ENCODE measurements at places on chromosomes 12 and 14.

GRCh38 chr14:72451054-72451972, 442.6 kb downstream of the DPF3 start:
- no peak for DNase-seq

DNA sequence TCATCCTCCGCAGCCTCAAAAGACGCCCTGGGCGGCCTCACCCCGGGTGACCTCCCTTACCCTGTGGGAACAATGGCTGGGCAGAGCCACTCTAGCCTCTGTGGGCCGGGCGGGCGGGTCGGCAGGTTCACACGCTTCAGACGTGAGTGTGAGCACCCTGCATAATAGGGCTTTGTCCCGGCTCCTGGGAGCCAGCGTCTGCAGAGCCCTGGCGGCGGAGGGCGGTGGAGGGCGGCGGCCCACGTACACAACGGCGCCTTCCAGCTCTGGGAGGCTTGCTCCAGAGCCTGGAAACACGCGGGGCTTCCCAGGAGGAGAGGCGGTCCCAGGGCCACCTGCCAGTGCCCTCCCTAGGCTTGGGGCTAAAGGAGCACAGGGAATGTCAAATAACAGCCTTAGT, 205.6 kb downstream of the BCL11B start:
- no peak for DNase-seq

- DNase-seq: no peak
These were observed 479.7 kb downstream of the AACS start for GRCh38 chr12:125544960-125545359.

GRCh38 chr12:133227281-133227852, 8.3 kb downstream of the ANHX start:
- no peak for DNase-seq

DNA sequence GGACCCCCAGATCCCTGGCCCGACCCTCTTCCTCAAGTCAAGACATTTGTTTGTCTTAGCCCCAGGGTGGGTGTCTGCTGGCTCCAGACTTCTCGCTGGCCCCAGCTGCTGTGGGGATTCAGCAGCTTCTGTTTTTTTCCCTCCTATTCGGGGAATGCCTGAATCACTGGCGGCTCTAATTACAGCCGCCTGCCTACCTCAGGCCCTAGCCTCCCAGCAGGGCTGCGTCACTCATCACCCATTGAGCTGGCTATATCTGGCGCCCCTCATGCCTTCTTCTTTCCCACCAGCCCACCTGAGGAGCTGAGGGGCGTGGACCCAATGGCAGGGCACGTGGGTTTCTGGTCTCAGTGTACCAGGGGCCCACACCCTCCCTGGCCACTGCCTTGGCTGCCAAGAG, 10.1 kb downstream of the KRT80 start:
- DNase-seq: no peak

- DNase-seq: no peak
These were observed 70.3 kb upstream of the NR2C1 start for GRCh38 chr12:95143621-95144205.

DNA sequence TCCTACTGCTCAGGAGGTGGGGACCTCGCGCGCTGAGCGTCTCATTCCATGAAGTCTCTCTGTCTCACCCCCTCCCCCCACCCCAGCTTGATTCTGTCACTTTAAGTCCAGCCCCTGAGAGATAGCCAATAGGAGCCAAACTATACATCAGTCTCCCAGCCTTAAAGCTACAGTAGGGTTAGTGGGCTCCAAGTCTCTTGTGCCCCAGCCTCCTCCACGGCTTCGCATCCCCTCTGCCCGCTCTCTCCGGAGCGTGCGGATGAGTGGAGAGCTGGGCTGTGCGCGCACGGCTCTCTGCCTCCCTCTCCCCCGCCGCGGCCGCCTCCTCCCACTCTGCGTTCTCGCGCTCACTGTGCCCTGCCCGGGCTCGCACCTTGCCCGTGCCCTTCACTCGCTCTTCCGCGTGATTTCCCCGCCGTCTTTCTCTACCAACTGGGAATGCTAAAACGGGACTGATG, at the start of gene ESRRB:
TSS of gene ESRRB (plus strand) at position 191 of the 458 bp plus-strand sequence. CDS start at position 456, 265 bp downstream.
- no peak for DNase-seq

DNA sequence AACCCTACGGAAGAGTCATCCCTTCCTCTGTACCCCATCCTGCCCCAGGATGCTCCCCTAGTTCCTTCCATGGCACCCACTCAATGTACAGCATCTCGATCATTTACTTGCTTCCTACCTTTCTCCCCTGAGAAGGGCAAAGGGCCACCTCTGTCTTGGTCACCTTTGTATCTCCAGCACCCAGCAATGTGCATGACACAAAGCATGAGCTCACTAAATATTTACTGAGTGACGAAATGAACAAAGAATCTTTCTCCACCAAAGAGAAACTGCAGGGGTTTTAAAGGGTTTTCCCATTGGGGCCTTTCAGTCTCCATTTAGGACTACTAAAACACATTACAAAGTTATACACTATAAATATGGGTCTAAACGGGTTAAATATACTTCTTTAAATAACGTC, 30.6 kb downstream of the ATG14 start:
- no peak for DNase-seq

GRCh38 chr14:90179357-90179756, 77.0 kb upstream of the PSMC1 start:
- DNase-seq: no peak

GRCh38 chr12:14279845-14280244, 85.6 kb upstream of the ATF7IP start:
- no peak for DNase-seq

GRCh38 chr14:99991331-99991730, 73.9 kb upstream of the EVL start:
- no peak for DNase-seq

GRCh38 chr12:63915105-63915800, 70.8 kb downstream of the SRGAP1 start:
- no peak for DNase-seq

DNA sequence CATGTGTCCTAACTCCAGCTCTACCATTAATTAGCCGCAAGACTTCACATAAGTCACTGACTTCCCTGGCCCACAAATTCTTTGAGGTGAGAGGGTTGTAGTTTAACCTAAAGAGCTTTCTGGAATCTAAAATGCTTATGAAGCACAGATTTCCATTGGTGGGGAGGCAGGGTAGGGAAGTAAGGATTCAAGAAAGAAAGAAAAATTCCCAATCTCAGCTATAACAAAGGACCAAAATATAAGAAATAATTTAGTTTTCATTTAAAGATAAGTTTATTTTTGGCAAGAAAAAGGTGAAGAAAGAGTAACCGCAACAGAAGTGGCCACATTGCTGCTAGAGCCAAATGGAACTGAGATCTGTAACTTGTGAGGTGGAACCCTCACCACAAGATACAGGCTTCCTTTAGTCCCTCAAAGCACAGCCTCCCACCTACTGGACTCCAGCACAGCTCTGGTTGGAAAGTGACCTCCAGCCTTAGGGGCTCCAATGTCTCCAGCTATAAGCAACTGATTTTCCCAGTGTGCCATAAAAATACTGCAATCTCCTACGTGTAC, 23.6 kb downstream of the DAD1 start:
- no peak for DNase-seq

DNA sequence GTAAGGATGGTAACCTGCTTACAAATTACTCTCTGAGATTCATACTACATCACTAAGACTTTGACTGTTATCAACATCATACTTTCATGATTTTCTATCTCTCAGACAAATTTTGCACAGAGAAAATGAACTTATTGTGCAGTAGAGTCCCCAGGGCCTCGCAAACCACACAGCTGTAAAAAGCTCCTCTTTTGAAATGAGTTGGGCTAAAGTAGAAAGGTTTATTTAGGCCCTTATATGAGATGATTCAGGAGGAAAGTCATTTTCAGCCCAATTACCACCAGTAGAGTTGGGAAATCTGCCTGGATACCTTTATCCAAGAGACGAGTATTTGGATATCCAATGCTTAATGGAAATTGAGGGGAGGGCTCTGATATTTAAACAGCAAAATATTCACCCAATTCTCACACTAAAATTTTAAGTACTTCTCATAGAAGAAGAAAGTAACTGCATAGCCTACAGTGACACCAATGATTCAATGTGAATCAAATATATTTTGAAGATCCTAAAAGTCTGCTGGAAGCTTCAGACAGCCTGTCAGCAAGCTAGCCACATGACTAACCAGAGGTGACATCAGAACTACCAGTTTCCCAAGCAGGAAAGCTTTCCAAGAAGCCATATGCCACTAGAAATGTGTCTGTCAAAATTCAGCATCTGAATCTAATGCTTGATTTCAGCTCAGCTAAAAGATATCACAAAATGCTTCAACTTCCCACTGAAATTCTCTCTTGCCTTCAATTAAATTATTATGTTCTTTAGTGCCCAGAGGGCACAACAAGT, 190.1 kb upstream of the SYT1 start:
- DNase-seq: no peak

DNA sequence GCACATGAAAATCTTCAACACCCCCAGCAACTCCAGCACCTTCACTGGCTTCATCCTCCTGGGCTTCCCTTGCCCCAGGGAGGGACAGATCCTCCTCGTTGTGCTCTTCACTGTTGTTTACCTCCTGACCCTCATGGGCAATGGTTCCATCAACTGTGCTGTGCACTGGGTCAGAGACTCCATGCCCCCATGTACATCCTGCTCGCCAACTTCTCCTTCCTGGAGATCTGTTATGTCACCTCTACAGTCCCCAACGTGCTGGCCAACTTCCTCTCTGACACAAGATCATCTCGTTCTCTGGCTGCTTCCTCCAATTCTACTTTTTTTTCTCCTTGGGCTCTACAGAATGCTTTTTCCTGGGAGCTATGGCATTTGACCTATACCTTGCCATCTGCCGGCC, 11.5 kb upstream of the OR11G2 start:
- DNase-seq: no peak
